ENCODE measurements at places on chromosomes 4 and X.

GRCh38 chr4:1094336-1094690 lies 19.1 kb downstream of the RNF212 start:
- no peak for DNase-seq

DNA sequence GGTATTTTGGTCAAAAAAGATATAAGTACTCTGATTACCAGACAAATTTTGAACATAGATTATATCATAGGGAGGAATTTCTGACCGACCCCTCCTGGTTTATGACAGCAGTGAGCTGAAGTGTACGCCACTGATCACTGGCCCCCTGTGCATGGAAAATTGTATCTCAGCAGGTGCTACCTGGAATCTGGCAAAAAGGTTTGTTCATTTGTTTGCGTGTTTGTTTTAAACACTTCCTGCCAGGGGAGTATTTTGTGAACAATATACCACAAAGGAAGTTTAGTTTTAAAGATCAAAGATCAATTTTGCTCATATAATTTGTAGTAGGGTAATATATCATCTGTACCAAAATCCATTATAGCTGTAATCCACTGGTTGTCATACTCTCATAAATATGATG lies 219.7 kb upstream of the TENM3 start:
- peak; percentile 2 for DNase-seq

GRCh38 chr4:15771216-15772058 lies 6.7 kb upstream of the CD38 start:
- no peak for DNase-seq

DNA sequence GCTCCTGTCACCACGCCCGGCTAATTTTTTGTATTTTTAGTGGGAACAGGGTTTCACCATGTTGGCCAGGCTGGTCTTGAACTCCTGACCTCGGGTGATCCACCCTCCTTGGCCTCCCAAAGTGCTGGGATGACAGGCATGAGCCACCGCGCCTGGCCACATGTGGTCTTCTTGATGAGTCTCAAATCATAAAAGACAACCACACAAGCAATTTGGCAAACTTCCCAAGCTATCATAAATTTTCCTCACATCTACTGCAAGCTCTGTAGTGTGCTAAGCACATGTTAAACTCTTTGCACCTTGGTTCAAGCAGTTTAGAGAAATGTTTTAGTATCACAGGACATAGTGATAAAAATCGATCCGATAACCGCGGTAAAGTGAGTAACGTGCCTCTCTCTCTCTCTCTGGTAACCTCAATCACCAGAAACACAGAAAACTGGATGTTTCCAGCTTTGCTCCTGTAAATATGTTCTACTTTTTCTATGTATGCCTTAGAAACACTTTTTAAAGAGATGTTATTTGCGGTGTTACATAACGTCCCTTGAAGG lies 256.8 kb downstream of the DHRSX start:
- no peak for DNase-seq

GRCh38 chrX:53072418-53073114 lies 9.6 kb upstream of the TSPYL2 start:
- DNase-seq = no peak

GRCh38 chr4:100555611-100556337 lies 38.0 kb upstream of the EMCN start:
- no peak for DNase-seq

GRCh38 chrX:79336869-79337815 lies 30.0 kb downstream of the ITM2A start:
- no peak for DNase-seq

DNA sequence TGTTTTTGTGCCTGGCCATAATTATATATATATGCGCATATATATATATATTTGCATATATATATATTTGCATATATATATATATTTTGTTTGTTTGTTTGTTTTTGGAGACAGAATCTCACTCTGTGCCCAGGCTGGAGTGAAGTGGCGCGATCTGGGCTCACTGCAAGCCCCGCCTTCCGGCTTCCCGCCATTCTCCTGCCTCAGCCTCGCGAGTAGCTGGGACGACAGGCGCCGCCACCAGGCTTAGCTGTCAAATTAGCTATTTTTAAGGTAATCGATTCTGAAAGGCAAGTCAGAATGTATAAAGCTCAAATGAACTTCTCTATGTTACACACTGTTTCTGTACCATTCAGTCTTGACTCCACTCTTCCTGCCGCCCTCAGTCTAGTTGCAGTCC lies 273.3 kb downstream of the TRIML1 start:
- DNase-seq = no peak

DNA sequence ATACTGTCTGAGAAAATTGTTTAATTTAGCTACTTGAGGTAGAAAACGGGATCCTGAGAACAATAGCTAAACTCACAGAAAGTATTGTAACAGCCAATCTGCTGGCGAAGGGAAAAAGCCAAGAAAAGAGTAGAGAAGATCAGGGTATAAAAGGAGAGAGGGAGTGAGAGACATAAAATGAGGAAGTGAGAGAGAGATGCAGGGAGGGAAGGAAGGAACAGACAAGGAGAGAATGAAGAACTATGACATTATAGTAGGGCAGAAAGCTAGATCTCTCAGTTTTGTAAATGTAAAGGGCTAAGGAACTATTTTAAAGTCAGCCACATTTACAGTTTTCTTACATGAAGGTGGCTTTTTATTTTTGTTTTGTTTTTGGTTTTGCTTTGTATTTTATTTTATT lies 1.6 kb upstream of the GIMD1 start:
- no peak for DNase-seq

All from NCI-H510A (cell line).